ENCODE measurements at places on chromosomes 3 and 15.
A peak's percentile ranks its signal among the peaks of the same experiment; 100 is the strongest.

- DNase-seq, result no peak
Measured at GRCh38 chr3:149771652-149772271, 19.5 kb upstream of the COMMD2 start.

DNA sequence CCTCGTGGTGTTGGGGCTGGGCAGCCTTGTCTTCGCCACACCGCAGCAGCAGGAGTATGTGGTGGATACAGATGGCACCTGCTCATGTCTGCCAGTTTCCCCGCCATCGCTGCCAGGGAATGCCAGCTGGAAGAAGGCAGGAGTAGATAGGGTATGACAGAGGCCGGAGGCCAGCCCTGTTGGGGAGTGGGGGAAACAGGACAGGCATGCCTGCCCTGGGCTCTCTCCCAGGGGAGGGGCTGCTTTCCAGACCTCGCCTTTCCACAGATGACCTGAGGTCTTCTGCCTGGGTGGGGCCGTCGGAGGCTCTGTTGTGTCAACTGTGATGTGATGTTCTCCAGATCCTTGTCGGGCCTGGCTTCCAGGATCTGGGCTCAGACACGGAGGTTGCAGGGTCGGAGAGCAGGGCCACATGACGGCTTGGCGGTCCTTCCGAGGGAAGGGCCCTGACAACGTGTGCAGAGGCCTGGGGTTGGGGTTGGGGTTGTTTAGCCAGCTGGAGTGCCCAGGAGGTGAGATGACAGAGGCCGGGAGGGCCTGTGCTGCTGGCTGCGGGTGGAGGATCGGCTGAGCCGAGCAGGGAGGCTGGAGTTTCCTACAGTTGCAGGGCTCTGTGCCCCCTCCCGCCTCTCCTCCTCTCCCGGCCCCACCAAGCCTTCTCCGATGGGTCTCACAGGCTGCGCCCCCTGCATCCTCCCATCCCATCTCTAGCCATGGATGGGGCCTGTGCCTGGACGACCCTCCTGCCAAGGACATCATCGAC, 102.0 kb downstream of the TBC1D2B start:
- DNase-seq, result no peak

DNA sequence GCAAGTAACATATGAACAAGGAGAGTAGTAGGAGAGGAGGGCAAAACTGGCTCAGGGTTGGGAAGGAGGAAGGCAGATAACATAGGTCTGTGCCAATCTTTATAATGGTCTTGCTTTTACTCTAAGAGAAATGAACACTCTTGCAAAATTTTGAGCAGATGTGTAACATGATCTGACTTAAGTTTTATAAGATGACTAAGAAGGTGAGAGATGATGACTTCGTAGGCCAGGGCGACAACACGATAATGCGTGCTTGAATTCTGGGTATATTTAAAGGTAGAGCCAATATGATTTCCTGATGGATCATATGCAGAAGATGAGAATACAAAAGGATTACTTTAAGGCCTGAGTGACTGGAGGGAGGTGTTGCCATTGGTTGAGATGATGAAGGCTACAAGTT, 265.4 kb upstream of the KCNMB2 start:
- DNase-seq, result no peak

DNA sequence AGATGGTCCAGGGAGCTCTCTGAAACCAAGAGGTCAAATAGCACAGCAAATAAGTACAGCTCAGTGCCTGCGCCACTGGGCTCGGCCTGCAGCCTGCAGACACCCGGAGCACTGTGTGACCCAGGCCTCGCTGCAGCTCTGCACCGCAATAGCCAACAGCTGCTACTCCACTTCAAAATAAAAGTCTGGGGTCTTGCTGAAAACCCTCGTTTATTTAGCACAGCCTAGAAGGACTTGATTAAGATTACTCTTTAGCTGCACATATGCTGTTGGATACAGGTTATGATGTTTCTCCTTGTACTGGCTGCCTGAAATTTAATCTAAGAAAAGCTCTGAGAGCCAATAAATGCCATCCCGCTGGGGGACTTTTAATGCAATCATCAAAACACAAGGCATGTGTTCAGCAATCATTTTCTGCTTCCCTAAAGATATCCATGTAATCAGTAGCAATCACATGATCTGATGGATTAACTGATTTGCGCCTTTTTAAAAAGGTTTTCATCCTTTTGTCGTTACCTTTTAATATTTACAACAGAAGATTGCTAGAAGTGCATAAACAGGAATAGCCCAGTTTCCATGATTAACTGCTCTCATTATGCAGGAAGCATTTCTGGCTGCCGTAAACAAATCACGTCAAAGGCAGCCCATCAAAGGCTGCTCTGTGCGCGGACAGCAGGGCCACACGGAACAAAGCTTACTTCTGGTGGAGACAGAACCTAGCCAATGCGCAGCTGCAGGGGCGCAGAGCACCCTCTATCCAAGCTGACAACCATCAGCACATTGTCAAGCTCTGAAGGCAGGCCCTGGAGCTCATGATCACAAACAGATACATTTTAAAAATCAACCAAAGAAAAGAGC, 58.8 kb downstream of the CLASP2 start:
- DNase-seq, result peak; percentile 64

DNA sequence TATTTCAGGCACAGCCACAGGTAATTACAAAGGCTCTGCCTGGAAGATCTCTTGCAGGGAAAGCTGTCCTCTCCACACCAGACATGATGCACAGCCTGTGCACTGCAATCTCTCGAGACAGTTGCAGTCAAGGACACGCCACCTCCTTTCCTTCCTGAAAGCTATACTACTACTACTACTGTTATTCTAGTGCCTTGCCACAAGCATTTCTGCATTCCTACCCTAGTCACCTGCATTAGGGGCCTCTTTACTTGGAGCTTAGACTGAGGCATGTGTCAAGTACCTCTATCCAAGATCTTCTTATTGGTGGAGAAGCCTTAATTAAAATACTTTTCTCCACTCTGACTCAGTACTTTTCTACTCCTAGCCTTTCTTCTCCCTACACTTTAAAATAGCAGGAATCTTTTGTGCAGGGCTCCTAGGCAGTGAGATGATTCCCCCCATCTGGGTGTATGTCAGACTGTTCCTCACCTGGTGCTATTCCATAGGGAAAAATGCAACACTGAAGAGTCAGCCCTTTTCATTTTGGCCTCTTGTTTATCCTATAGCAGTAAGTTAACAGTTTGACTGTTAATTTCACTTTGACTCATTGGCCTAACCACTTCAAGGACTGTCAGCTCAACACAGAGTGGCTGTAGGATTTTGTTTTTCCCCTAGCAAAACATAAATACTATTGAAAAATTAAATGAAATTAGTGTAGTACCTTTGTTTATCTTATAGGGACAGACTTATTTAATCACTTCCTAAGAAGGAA, 78.9 kb downstream of the ESYT3 start:
- DNase-seq, result no peak

DNA sequence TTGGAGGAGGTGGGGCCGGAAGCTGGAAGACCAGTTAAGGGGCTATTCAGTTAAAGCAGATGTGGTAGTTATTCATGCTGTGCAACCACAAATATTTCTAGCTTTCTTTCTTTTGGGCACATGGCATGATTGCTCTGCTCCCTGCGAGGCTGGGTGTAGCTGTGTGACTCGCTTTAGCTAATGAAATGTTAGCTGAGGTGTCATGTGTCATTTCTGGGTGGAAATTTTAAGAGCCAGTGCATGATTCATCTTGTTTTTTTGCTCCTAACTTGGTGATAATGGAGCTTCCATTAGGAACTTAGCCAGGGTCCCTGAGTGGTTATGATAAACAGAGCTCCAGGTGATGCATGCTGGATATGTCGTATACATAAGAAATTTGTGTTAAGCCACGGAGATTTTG, 300.6 kb downstream of the SATB1 start:
- DNase-seq, result no peak

DNA sequence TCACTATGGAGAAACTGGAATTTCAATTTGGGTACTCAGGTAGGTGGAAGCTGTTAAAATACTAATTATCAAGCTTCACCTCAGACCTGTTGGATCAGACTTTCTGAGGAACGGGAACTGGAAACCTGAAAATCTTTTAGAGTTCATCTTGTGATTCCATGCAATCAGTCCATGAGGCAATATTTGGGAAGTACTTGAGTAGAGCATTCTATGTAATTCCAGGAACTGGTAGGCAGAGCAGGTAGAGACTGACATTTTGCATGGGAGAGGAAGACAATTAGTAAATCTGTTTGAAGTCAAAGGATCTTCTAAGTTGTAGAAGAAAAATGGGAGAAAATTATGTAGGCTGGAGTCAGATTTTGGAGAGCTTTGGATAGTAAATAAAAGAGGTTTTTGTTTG, 43.1 kb downstream of the FGF7 start:
- DNase-seq, result no peak

DNA sequence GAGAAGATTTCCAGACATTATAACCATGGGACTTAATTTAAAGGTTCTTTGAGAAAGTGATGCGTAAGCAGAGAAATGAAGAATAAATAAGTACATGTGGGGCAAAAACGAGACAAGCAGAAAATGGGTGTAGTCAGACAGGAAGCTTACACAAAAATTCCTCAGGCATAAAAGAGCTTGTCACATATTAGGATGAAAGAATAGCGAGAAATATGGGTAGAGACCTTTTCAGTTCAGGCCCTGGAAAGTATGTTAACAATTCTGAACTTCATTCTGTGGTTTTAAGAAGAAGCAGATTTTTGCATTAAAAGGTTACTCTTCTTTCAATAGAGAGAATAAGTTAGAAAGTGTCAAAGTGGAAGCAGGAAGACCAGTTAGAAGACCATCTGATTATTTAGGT, 352.4 kb downstream of the ROBO1 start:
- DNase-seq, result no peak

GRCh38 chr3:131033480-131034080, 6.9 kb downstream of the NEK11 start:
- DNase-seq, result no peak

DNA sequence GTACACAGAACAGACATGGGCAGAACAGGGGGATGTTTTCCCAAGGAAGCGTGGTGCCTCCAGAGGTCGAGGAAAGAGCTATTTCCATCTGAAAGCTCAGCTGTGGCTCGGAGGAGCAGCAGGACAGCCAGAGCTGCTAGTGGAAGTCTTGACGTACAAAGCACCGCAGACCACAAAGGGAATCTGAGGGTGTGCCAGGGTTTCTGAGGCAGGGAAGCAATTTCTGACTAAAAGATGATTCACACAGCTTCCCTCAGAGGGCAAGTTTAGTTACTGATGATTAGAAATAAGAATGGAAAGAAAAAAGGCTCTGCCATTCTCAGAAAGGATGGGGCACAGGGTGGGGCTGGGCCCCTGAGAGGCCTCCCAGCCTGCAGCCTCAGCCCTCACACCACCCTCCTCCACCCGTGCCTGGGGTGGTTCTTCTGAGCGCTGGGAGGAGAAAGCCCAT, 45.8 kb upstream of the SEC13 start:
- DNase-seq, result no peak

DNA sequence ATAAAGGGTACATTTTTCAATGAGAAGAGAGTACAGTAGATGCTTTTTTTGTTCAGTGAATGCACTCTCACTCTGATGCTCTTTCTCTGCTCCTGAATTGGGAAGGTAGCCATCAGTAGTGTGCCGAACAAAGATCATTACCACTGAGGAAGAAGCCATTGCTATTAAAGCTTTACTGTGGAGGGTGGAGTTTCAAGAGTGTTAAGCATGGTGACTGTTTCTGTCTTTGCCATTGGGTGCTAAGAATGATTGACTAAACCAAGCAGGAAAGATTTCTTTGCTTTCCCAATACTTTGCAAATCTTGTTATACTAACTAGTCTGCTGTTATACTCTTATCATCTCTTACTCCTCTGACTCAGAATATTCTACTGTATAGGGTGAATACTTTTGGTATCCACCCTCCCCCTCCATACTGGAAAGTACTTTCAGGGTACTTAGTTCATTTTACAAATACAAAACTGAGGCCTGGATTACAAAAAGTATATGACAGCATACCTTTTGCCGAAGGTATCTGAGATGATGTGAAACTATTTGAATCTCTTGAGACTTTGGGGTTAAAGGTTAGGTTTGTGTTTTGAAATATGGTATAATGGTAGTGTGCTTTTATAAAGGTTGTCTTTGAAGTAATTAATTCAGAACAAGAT, 1.7 kb downstream of the RAB11A start:
- DNase-seq, result no peak

DNA sequence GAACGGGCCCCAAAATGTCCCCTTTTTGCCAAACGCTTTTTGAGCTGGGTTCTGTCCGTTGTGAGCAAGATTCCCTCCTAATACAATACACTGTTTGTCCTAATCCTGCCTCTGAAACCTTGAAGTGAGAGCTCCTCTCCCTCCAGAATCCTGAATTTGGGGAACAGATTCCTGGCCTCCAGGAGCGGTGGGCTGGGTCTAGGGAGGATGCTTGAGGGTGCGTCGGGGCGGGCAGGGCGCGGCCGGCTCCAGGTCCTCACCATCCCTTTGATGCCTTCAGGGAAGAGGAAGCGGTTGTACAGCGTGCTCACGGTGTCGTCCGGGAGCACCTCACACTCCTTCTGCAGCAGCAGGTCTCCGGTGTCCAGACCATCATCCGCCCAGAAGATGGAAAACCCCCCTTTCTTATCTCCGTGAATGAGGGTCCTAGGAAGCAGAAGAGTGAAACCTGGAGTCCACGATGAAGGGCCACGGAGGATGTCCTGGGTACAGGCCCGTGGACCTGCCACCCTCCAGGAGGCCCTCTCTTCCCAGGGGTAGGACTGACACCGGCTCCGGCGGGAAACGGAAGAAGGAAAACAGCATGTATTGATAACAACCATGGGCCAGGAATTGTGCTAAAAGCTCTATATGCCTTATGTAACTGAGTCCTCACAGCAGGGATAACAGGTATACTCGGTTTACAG, 23.2 kb downstream of the ALDH1L1 start:
- DNase-seq, result no peak

GRCh38 chr15:42349186-42349585, 10.1 kb upstream of the CAPN3 start:
- no peak for DNase-seq

GRCh38 chr3:15081960-15082664, 16.8 kb downstream of the RBSN start:
- no peak for DNase-seq

DNA sequence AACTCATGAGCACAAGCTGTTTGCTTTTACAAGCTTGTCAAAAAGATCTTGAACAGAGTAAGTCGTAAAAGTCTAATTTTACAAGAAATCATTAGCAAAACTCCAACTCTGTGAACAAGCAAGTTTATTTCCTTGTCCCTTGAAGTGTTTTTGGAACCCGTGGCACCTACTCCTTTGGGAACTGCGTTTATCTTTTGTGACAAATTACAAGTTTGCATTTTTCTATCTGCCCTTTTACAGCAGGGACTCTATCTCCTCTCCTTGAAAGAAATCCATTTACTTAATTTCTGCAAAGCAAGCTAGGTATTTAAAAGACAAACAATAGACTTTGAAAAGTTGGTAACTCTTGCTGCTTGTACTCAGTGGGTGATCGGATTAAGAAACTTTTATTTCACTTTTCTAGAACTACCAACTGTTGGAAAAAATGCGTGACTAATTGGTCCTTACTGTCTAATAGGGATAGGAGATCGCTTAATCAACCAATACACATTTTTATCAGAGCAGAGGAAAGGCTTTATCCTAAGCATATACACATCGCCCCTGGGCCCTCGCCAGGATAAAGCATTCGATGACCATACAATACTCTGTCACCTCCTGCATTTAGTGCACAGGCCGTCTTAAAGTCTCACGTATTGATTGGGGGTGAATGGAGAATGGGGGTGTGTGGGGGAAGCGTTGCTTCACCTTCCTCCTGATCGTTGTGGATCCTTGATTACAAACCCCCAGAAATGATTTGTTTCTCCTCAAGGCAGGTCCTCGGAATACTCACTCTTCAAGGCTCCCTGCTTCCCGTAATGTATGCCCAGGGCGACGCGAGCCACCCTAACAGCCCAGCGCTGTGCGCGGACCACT, 1.7 kb downstream of the PRTG start:
- no peak for DNase-seq

GRCh38 chr15:91548549-91548948, 305.0 kb upstream of the SLCO3A1 start:
- DNase-seq, result no peak

Data from NCI-H1417 treated with DMSO at 0.1 percent for 48 hours (cell line).